ENCODE measurements at places on chromosomes 4 and X. TPM values are rescaled to one million over a fixed set of nuclear protein-coding genes. Genes with fewer than 3 reads are reported as not detected.

The STK32B gene
- 5.8 TPM for total RNA-seq

The F8A2 gene
- total RNA-seq = not detected

DNA sequence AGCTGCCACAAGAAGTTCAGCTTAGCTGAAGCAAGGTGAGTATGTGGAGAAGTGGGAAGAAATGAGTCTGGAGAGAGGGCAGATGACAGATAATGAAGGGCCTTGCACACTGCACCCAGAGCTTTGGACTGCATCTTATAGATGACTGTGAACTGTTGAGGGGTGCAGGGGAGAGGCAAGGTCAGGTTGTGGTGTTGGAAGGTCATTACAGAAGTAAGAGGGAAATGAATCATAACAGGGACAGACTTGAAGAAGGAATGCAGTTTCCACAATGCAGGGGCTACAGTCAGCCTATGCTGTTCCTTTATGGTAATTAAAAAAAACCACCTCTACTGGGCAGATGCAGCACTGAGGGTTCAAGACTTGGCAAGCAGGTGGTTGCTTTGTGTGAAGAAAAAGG, 4.8 kb upstream of the IGFBP7 start:
- peak; percentile 75 for DNase-seq

- DNase-seq = peak; percentile 68
These were observed 838.4 kb upstream of the INTU start for GRCh38 chr4:126794363-126794762.

DNA sequence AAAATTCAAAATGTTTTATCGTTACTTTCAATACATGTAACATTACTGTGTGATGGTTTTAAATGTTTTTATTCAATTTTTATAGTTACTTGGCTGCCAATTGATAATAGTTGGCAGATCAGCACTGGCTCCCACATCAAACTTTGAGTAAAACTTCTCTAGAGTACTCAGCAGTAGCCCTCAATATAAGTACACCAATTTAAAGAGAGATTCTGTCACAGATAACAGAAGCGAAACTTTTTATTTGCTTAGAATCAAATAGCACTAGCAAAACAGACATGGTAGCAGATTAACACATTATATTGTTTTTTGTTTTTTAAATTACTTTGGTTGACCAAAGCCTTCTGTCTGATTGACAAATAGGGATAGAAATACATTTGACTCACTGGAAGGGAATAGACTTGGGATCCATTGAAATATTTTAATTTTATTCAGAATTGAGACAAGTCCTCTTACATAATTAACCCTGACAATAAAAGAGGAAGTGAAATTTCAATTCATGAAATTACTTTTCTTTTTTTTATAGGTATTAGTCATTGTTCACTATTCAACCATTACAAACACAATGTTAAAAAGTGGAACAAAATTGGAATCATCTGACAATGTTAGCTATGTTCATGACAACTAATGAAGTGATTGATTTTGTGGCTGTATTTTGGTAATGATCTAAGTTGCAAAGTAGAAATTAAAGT, 554.9 kb downstream of the KLHL4 start:
- DNase-seq = no peak

GRCh38 chr4:183716302-183716701, 57.2 kb downstream of the TRAPPC11 start:
- DNase-seq = no peak

The RASSF6 gene
- total RNA-seq = not detected

The CACNA1F gene
- not detected for total RNA-seq

GRCh38 chr4:102732678-102733077, 28.1 kb downstream of the MANBA start:
- no peak for DNase-seq

GRCh38 chr4:155681886-155682285, 15.2 kb downstream of the GUCY1A1 start:
- no peak for DNase-seq

The AKAP14 gene
- total RNA-seq = not detected

DNA sequence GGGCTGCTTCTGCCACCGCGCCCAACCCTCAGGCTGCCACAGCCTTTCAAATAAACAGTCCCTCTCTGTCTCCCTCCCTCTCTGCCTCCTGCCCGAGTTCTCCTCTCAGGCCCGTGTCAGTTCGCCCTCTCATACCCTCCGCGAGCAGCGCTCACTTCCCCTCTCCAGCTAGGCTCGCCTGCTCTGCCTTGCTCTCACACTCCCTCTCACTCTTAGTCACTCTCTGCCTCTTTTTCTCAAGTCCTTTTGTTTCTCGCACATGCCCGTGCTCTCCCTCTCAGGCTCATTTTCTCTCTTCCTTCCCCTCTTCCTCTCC, 3.2 kb downstream of the EFNB1 start:
- DNase-seq = peak; percentile 83

GRCh38 chr4:172147687-172148086, 334.5 kb downstream of the GALNTL6 start:
- DNase-seq = no peak

DNA sequence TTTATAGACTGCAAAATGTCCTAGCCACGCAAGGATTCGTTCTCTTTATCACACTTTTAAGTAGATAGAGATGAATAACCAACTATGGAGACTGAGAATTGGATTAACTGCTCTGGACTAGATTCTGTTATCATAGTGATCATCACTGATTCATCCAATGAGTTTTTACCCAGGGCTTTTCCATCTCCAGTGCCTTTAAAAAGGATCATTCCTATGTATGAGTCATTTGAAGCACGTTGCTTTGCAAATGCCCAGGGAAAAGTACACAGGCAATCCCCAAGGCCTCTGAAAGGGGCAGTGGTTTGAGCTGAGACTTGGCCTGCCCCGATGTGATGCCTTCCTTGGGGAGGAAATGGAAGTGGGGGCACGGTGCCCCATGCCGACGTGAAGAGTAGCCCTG, 122.7 kb upstream of the PSAPL1 start:
- DNase-seq = peak; percentile 82

The MAGED2 gene
- total RNA-seq = 279 TPM

DNA sequence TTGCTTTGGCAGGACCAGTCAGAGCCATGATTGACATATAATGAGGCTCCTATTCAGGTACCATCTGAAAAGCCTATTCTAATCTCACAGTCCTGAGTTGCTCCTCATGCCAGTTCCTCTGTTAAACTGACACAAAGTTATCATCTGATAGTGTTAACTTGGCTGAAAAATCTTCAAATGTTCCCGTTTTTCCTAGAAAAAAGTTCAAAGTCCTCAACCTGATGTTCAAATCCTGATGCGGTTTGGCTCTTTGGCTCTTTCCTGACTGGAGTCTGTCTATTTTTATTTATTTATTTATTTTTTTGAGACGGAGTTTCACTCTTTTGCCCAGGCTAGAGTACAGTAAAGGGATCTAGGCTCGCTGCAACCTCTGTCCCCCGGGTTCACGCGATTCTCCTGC, 244.2 kb downstream of the ANKRD50 start:
- DNase-seq = no peak

DNA sequence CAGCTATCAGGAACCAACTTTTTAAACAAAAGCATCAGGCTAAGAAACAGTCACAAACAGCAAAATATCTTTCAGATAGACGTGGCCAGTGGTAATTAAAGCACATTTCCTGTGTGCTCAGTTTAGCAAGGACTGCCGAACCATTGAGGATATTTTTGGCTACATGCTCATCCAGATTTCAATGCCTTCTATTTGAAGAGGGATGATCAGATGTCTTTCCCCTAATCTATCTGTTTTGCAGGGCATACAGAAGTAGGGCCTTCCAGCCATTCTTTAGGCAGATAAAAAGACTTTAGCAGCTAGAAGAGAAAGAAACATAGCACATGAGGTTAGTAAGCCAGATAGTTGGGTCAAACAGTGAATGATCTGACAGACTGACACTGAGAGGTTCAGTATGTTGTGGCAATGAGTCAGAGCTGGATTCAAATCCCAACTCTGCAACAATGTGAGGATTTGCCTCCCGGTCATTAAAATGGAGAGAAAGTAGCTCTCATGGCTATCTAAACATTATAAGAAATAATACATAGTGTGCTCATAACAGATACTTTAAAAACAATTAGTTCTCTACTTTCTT, 100.0 kb upstream of the PRKG2 start:
- DNase-seq = peak; percentile 80

DNA sequence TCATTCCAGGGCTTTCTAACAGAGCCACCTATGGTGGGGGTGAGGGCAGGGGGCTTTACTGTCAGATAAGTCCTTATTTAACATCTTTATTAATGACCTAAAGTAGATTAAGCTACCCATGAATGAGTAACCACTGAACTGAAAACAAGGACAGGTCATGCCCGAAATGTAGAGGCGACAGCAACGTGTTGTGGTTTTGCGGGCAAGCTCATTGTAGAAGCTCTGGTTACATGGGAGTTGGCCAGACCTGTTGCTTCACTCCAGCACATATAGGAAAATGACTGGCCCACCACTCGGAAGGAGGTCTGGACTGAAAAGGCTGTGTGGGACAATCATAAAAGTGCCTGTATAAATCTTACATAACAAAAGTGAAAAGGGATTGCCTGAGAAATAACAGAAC, 109.6 kb upstream of the NDP start:
- DNase-seq = no peak

The MTNR1A gene
- not detected for total RNA-seq

The DIPK2B gene
- total RNA-seq = not detected

DNA sequence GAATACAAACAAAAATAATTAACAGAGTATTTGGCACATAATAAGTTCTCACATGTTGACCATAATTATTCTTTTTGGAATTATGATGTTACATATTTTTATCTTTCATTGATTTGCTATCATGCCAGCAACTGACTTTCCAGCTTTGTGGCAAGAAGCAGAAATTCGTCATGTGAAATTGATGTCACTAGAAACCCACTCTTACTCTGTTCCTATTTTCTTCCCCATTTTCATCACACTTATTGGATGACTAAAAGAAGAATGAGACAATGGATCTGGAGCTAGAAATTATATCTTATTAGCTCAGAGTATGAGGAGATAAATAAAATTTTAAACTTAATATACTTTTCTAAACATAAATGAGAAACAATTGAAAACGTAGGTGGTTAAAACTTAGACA, 31.9 kb downstream of the EGF start:
- no peak for DNase-seq

DNA sequence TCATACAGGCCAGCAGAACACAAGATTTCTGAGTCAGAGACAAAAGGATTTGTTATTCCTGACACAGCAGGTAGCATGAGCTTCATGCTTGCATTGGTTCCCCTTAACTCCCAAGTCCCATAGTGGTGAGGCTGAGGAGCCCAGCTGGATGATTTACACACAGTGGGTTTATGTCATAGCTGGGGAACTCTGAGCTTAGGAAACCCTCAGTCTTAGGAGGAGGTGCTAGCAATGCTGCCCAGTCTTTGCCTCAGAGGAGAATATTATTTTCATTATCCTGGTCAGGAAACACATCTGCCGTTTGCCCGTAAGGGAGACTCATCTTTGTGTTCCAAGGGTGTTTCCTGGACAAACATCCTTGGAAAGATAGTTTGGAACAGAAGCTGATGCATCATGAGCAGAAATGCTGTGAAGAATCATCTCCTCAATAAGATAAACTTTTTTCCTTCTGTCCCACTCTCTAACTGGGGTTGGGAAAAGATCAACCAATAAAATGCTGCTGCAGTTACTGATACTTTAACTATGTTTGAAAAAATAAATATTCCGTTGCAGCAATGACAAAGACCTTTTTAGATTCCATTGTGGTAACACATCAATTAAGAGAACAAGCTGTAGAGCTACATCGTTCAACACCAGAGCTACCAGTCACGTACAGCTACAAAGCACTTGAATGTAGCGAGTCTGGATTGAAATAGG, 146.8 kb downstream of the DCLK2 start:
- DNase-seq = peak; percentile 99

GRCh38 chr4:2765832-2766526, 9.8 kb upstream of the TNIP2 start:
- no peak for DNase-seq

- DNase-seq = peak; percentile 86
These were observed 75.8 kb upstream of the ATP6AP2 start for GRCh38 chrX:40504801-40505605.

DNA sequence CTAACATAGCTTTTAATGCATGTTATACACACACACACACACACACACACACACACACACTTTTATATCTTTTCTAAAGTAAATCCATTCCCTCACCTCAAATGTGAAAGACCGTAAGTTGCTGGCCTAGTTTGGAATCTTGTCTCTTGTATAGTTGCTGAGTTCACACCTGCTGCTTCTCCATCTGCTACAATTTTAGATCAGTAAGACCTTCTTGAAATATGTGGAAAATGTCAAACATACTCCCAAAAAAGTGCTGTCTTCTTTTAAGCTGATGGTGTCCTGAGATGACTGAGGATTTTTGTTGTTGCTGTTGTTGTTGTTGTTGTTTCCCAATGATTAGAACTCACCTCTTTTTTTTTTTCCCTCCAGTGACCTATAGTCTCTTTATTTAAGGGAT, 121.3 kb downstream of the SNCA start:
- no peak for DNase-seq

The MGAT4D gene
- not detected for total RNA-seq

GRCh38 chrX:68829582-68830418, 979 bp downstream of the EFNB1 start:
- peak; percentile 19 for DNase-seq

- DNase-seq = peak; percentile 54
These were observed 35.8 kb downstream of the GPR82 start for GRCh38 chrX:41759817-41760216.

DNA sequence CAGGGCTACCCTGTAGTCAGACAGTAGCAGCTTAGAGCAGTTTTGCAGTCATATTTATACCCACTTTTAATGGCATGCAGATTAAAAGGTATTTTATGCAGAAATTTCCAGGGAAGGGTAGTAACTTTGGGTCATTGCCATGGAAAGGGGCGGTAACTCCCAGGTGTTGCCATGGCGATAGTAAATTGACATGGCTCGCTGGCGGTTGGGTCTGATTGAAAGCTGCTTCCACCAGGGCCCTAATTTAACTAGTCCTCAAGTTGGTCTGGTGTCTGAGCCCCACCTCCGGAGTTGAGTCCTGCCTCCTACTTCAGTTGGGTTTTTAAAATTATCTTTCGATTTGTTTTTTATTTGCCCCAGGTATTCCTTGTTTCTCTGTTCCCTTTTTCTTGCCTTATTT, 70.1 kb downstream of the NAA11 start:
- no peak for DNase-seq

DNA sequence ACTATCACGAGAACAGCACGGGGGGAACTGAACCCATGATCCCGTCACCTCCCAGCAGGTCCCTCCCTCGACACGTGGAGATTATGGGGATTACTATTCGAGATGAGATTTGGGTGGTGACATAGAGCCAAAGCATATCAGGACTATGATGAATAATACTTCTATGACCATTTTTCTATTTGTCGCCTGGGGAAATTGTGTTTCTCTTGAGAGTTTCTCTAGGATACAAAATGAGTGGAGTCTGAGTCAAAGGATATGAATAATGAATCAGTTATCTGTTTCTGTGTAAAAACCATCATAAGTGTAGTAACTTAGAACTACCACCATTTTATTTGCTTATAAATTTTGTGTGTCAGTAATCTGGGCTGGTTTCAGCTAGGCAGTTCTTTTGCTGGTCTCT, 533.0 kb upstream of the ARX start:
- DNase-seq = peak; percentile 1

GRCh38 chrX:30248854-30249253, 1.9 kb downstream of the MAGEB1 start:
- DNase-seq = no peak
